ENCODE measurements at places on chromosomes 7 and 10.
A peak's percentile ranks its signal among the peaks of the same experiment; 100 is the strongest.

- DNase-seq: no peak
Observed at GRCh38 chr7:31234836-31235605, 105.5 kb downstream of the NEUROD6 start.

- DNase-seq: no peak
Observed at GRCh38 chr10:26499426-26499825, 61.3 kb downstream of the APBB1IP start.

DNA sequence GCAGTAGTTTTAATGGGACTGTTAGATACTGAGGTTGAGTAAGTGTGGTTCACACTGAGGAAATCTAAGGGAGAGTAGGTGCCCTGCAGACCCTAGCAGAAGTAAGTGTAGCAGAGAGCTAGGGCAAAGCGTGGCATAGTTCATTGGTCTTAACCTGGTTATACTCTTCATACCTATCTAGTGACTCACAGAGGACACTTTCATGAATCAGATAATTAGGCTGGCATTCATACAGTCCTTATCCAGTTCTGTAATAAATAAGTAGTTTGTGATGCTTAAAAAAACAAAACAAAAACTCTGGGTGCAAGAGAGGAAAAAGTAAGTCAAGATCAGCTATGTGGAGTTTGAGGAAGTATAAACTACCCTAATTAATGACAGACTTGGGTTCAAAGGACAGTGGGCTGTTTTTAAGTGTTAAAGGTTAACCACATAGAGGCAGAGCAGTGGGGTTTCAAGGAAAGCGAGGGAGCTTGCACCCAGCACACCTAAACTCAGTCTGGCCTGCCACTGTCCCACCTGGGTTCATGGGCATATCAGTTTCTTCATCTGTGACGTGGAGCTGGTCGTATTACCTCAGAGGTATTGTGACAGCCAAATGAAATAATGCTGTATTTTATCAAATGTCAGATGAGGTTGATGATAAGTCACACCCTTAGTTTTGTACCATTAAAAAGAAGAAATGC lies 27.1 kb downstream of the LMTK2 start:
- DNase-seq: peak; percentile 44

- DNase-seq: peak; percentile 79
Observed at GRCh38 chr7:27173511-27173955, 587 bp downstream of the HOXA10 start.

GRCh38 chr10:93071674-93072224 lies 1.9 kb upstream of the CYP26A1 start:
- peak; percentile 85 for DNase-seq

DNA sequence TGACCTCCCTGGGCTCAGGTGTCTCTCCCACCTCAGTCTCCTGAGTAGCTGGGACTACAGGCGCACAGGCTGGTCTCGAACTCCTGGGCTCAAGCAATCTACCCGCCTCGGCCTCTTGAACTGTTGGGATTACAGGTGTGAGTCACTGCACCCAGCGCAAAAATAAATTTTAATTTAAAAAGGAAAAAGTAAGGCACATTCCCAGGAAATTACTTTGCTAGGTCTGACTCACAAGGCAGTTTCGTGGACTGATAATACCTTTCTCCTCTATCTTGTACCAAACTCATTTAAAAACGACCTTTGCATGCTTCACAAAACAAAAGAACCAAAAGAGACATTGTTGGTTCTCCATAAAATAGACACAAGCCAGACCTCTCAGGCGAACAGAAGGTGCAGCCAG lies 29.7 kb downstream of the PARP12 start:
- DNase-seq: no peak

GRCh38 chr7:45978731-45979211 lies 57.7 kb upstream of the IGFBP3 start:
- no peak for DNase-seq

GRCh38 chr7:6159524-6160031 lies 112.8 kb downstream of the CYTH3 start:
- peak; percentile 86 for DNase-seq

- DNase-seq: no peak
Observed at GRCh38 chr7:134478707-134479106, 19.8 kb upstream of the AKR1B1 start.

- DNase-seq: no peak
Observed at GRCh38 chr7:25750744-25751508, 401.1 kb upstream of the NFE2L3 start.

GRCh38 chr7:113810080-113810744 lies 108.6 kb downstream of the PPP1R3A start:
- DNase-seq: no peak

DNA sequence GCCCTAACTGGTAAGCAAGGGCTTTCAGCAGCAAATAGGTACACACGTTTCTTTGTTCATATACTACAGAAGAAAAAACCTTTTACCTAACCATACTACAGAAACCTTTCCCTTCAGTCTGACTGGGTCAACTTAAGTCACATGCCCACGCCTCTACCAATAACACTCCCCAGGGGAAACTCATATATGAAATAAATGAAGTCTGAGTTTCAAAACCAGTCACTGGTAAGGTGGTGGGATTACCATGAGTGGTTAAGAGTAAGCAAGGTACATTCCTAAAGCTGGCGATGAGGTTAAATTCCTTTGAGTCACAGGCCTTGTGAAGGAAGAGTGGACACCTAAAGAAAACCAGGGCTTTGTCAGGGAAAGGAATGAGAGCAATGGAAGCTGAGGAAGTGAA lies 21.4 kb upstream of the KIF20B start:
- no peak for DNase-seq

DNA sequence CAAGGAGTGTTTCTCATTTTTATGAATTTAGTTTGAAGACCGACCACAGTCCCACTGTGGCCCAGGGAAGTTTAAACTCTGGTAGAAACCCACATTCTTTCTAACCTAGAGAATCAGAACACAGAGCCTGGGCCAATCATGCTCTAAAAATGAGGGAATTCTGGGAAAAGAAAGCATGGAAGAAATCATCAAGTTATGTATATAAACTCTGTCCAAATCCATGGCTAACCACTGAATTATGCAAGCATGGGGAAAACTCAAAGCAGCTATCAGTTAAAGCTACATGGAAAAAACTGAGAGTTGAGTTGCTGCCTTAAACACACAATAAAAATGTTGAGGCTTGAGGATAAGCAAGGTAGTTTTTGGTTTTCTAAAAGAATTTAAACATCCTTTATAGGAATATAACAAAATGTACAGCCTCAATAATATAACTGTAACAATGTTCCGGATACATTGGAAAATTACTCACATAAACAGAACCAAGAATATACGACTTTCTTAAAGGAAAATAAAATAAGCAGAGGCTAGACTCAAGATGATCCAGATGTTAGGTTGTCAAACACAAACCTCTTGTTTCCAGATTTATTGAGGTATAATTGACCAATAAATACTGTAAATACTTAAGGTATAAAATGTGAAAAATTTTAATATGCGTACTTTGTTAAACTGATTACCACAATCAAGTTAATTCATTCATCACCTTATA lies 311.2 kb upstream of the GNAI1 start:
- DNase-seq: no peak

DNA sequence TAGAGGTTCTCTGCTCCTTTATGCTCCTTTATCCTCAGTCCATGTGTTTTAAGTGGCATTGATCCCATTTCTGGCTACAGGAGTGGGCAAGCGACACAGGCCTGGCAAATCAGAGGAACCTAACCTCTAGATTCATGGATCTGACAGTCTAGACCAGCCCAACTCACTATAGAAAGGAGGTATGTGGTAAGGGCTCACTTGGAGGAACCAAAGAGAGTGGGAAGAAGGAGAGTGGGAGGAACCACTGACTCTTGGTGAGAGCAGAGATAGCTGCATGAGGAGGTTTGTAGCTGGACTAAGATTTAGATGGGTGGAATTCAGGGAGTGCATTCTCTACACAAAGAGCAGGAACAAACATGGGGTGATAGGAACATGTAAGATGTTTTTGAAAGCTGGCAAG lies 11.6 kb upstream of the FRAT1 start:
- peak; percentile 61 for DNase-seq

DNA sequence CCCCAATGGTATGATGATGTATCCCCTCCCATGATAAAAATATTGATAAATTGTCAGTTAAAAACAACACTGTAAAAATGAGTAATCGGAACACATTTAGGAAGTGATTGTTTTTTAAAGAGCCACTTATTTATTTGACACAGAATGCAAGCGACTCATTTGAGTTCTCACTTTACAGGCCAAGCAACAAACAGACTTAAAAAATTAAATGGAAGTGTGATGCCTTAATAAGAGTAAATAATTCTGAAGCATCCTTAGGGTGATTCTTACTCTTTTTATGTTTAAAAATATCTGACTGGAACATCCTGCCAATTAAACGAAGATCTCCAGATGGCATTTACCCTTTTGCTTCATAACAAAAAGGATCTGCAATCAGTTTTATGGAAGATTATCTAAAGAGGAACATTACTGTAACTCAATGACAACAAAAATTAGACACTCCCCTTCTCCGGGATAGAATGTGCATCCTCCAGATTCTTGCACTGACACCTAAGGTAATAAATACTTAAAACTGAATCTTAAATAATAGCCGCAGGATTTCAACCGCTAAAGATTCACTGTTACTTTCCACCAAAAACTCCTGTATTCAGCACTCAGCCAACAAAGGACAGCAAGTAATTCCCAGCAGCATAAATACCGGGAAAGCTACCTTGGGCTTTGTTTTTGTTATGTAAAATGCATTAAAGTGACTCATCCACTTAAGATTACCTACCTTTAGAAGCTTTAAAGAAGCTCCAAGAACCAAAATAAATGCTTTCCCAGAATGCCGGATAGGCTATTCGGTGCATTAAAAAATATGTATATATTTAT lies 1.7 kb downstream of the CACNA2D1 start:
- peak; percentile 48 for DNase-seq

- no peak for DNase-seq
Observed at GRCh38 chr10:46000538-46000937, 28.2 kb downstream of the TIMM23 start.

GRCh38 chr10:683448-684071 lies 5.9 kb downstream of the DIP2C start:
- peak; percentile 97 for DNase-seq

DNA sequence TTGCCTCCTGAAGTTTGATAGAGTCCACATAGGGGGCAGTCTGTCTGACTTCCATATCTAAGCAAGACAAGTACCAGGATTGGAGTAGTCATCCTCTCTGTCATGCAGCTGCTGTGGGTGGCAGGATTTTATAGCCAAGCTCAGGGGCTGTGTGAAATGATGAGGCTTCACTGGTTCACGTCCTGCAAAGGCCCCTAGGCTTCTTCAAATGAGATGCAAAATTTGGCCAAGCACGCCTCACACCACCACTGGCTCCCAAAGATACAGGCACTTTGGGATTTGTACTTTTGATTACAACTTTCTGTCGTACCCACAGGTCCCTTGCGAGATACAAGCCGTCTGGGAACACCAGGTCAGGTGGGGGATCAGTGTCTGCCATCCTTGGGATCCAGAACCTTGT lies 67.1 kb downstream of the WDFY4 start:
- DNase-seq: no peak

GRCh38 chr10:74813381-74814259 lies 12.8 kb upstream of the KAT6B start:
- DNase-seq: no peak

DNA sequence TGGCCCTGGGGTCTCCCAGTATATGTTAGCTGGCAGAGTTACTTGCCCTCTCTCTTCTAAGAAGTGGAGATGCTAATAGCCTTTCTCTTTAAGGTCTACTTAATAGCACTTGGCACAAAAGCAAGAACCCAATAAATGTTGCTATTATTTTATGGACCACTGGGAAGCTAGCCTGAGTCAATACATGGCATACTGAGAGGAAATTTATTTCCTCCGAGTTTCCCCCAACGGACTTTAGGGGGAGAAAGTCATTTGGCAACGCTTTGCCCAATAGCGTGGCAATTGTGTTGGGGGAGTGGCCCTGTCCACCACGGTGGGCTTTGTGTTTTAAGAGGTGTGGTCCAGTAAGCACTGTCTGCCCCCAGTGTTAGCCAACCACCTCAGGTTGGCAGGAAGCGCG lies 87.4 kb upstream of the SMNDC1 start:
- peak; percentile 30 for DNase-seq

- DNase-seq: no peak
Observed at GRCh38 chr10:125707541-125708468, 11.7 kb upstream of the EDRF1 start.

DNA sequence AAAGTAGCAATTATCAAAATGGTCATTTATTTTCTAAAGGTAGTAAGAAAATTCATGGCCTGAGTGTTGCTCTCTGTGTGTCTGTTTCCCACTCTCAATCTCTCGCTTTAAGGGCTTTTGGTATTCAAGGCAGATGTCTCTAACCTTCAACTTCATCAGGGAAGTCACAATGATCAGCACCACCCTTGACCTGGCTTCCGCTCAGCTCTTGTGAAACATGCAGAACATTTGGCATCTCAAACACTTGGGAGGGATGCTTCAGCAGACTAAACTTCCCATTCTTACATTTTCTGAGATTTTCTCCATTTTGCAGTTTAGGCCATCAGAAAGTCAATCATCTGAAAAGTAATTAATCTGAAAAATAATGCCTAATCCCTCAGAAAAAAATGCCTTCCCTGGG lies 129.8 kb downstream of the AOAH start:
- no peak for DNase-seq

DNA sequence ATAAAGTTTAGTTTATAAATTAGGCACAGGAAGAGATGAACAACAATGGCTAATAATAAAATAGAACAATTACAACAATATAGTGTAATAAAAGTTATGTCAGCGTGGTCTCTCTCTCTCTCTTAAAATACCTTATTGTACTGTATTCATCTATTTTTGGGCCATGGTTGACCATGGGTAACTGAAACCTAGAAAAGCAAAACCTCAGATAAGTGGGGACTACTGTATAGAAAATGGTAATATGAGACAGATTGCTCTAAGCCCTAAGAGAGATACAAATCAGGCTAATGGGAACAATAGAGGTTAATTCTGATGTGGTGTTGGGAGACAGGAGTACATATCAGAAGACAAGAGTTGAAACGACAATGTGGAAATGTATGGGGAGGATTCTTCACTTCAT lies 86.2 kb downstream of the ZNF365 start:
- no peak for DNase-seq

DNA sequence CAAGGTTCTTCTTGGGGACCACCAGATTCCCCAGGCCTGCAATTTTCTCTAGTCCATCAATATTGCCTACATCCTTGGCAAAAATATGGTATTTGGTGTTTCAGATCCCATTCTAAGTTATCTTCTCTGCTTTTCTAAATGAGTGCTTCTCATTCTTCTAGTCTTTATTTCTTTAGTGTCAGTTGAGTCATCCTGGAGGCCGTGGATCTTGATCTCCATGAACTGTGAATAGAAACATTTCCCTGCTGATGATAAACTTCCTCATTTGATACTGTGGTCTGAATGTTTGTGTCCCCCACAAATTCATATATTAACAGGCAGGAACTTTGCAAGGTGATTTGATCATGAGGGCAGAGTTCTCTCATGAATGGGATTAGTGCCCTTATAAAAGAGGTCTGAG lies 779.3 kb downstream of the INHBA start:
- peak; percentile 65 for DNase-seq

DNA sequence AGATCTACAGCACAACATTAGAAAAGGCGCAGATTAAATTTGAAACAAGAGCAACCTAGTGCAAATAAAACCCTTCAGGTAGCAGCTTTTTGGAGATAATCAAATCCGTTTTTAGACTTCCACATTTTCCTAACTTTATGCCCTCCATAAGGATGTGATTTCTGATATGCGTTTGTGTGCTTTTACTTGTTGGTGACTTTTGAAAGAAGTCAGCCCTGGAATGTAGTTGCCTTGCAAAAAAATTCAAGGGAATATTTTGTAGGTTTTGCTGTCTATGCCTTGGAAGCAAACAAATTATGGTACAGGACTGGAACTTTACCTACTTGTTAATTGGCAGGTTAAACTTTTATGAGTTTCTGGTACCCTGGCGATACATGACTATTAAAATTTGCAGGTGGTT lies 86.7 kb upstream of the HDAC9 start:
- peak; percentile 6 for DNase-seq

- DNase-seq: no peak
Observed at GRCh38 chr7:30470163-30470770, 8.3 kb downstream of the NOD1 start.

Measured in osteoblast (primary cell).